ENCODE measurements at places on chromosomes 12 and 14.
A peak's percentile ranks its signal among the peaks of the same experiment; 100 is the strongest.

DNA sequence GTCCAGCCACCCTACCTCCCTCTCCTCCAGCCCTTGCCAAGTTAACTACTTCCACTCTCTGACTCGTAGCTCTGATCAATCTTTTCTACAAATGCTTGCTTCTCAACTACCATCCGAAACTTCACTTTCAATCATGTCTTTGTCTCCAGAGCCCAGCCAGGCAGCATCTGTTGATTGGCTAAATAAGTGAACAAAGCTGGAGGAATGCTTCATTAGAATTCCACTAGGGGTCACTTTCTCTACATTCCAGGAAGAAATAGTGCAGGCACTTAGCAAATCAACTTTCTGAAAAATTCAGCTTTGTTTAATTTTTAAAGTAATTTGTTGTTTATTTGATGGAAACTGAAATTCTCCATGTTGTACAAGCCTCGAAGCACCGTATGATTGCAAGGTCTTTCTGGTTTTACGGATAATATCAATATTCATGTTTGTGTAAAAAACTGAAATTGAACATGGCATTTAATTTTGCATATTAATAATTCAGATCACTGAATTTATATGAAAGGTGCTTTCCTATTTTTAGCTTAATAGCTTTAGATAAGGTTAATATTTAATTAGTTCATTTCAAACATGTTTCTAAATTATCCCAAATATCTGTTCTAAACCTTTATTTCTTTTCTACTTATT, 32.4 kb upstream of the HELB start:
- DNase-seq, result no peak

GRCh38 chr12:121637231-121637914, 11.0 kb downstream of the ORAI1 start:
- DNase-seq, result peak; percentile 44

GRCh38 chr12:32606443-32606842, 72.7 kb upstream of the DNM1L start:
- DNase-seq, result no peak

DNA sequence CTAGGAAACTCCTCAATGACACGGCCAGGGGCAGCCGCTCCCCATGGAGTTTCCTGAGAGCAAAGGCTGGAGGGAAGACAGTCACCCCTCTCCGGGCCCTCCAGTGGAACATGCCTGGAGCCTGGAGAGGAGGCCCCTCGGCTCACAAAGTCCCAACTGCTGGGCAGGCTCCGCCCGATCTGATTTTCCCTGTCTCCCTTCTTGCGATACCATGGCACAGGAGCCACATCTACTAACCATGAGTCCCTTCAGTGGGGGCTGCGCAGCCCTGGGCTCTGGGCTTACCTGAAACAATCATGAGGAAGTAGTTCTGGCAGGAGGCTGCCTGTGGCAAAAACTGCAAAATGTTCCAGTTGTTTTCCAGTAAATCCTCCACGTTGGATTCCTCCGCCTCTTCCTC, 15.3 kb downstream of the P2RX2 start:
- DNase-seq, result no peak

GRCh38 chr12:91523831-91524230, 341.2 kb upstream of the DCN start:
- no peak for DNase-seq

DNA sequence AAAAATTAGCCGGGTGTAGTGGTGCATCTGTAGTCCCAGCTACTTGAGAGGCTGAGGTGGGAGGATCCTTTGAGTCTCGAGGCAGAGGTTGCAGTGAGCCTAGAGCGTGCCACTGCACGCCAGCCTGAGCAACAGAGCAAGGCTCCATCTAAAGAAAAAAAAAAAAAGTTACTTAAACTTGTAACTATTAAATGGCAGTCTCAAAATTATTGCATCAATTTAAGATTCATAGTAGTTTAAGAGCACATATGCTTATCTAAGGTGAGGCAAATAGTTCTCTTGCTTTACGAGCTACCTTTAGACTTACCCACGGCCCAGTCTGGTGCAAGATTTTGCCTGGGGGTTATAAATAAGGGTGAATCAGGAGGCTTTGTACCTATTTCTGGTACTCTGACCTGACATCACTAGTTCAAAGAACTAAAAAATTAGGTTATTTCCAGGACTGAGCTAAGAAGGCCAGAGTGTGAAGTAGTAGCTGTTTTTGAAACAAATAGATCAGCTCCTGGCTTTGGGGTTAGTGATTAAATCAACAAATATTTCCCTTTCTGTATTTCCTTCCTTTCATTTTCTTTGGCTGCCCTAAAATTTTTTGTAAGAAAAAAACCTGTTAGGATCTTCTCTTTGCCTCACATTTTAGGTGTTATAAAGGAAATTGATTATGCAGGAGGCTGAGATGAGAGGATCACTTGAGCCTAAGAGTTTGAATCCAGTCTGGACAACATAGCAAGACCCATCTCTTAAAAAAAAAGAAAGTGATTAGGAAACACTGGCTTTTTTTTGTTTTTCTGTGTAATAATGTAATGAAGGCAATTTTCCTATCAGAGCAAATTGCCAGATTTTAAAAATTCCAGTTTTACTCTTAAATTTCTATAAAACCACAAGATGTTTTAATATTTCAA, 3.6 kb downstream of the MGAT2 start:
- no peak for DNase-seq

GRCh38 chr12:20555771-20556170, 139.4 kb upstream of the SLCO1C1 start:
- no peak for DNase-seq

- no peak for DNase-seq
These were observed 3.9 kb downstream of the CCDC197 start for GRCh38 chr14:94001016-94001415.

GRCh38 chr12:83664650-83665049, 977.9 kb downstream of the TMTC2 start:
- DNase-seq, result no peak

DNA sequence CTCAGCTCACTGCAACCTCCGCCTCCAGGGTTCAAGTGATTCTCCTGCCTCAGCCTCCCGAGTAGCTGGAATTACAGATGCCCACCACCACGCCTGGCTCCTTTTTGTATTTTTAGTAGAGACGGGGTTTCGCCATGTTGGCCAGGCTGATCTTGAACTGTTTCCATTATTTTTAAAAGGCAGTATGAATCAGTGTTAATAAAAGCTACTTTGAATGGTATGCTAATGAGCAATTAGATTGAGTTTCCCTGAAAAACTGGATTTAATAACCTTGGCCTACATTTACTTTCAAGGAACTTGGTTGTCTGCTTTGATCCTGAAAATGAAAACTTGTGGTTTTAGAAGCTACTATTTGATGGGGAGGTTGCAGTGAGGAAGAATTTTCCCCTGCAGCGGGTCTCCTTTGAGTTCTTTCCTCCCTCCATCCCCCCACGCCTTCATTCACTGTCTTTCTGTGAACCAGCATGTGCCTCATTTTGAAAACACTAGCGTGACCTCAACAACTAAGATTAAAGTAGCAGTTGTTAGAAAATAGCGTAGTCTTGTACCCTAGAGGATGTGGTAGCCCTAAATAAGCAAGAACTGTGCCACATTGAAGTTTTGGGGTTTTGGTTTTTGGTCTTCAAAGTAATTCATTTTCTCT, 17.8 kb upstream of the RPS6KA5 start:
- DNase-seq, result peak; percentile 53

GRCh38 chr14:25546826-25547225, 496.9 kb upstream of the STXBP6 start:
- no peak for DNase-seq

All from stimulated activated CD4-positive, alpha-beta T cell treated with anti-CD3 and anti-CD28 coated beads, Interleukin-1b, Interleukin-23, amount 100 ng/mL, for 48 hours (primary cell).